GM23248 (cell line): ENCODE measurements at places on chromosomes 5 and 9. TPM values are rescaled to one million over a fixed set of nuclear protein-coding genes. Genes with fewer than 3 reads are reported as not detected.

The NR6A1 gene
- not detected in 2 replicates for total RNA-seq

DNA sequence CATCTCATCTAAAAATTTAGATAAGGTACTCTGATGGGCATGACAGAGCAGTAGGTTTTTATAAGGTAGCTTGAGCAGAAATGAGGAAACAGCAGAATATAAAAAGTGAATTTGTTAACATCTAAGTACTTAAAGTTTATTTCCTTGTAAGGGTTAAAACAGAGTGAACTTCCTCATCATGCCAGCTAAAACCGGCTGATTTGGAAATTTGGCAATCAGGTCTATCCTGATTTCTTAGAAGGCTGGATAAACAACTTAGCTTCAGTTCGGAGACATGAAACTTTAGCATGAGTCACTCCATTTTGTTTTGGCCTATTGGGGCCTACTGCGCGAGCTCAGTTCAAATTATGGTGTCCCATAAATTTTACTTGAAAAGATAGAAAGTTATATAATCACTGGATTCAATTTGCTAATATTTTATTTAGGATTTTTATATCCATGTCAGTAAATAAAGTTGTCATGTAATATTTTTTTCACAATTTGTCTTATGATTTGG is 241.6 kb upstream of the RORB start:
- no peak for DNase-seq

DNA sequence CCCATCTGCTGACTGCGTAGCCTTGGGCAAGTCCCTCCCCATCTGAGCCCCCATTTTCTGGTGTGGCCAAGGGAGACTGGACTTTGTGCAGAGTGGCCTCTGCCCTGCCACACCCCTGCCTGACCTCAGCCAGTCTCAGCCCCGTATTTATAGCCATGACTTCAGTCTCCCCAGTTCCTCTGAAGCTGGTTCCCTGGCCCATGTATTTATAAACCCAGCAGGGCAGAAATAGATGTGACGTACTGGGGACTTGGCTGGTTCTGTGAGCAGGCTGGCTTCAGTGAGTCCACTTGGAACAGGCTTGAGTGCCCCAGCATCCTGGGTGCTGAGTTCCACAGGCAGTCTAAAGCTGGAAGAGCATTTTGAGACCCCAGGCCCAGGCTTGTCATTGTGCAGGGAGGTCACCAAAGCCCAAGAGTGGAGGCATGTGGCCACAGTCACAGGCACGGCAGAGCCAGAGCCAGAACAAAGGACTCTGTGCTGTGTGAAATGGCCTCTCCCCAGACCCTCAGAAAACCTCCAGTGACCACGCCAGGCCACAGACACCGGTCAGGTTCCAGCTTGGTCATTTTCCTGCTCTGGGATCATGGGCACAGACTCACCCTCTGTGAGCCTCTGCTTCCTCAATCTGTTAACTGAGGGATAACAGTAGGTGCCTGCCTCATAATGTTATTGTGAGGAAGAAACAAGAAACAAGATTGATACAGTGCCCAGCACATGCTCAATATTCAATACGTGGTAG is 30.4 kb upstream of the SYNPO start:
- DNase-seq = no peak

DNA sequence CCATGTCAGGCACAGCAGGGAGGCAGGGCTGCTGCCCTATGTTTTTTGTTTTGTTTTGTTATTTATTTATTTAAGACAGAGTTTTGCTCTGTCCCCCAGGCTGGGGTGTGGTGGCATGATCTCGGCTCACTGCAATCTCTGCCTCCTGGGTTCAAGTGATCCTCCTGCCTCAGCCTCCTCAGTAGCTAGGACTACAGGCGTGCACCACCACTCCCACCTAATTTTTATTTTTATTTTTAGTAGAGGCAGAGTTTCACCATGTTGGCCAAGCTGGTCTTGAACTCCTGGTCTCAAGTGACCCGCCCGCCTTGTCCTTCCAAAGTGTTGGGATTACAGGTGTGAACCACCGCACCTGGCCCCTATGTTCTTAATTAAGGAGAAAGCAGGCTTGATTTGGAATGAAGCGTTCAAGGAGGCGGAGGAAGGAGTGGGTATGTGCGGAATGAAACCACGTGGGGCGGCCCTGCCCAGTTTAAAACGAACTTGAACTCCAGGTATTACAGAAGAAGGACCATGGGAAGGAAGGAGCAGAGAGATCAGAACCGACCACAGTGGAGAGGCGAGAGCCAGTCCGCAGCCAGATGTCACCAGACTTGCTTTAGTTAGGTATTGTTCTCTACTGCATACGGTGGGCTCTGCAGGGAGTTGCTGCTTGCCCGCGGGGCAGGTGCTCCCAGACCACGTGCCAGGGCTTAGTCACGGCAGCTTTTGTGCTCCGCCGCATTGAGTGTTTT is 34.9 kb upstream of the EPB41L4B start:
- DNase-seq = no peak

GRCh38 chr5:167573370-167574127 is 717.9 kb upstream of the WWC1 start:
- peak; percentile 80 for DNase-seq

GRCh38 chr9:107060062-107060461 is 197.1 kb downstream of the ZNF462 start:
- DNase-seq = no peak

DNA sequence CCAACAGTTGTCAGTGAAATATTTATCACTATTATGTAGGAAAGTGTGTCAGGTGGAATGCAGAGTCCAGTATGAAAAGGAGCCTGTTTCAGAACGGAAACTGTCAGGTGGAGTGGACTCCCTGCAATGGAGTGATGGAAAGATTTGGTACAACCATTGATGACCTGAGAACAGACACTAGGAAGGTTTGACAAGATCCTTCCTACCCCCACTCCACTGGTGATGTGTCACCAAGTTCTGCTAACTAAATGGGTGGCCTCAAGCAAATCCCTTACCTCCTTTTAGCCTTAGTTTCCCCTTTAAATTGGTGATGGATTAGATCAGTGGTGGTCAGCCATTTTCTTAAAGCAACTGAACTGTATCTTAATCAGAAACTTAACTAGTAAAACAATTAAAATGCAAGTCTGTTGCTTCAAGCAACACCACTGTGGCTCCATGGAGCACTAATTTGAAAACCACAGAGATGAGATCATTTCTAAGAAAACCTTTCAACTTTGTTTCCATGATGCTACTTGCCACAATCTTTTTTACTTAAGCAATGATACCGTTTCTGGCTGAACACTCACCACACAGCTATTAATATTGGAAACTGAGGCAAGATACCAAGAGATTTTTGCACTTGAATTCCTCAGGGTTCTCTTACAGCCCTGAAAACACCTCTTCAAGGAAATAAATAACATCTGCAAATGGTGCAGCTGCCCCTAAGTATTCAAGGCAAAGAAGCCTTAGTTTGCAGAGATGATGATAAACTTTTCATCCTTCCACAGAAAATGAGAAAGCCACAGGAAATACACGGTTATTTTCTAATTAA is 140.6 kb downstream of the ERCC6L2 start:
- DNase-seq = peak; percentile 33
